ENCODE measurements at places on chromosomes 11 and 22. TPM values are rescaled to one million over a fixed set of nuclear protein-coding genes. Genes with fewer than 3 reads are reported as not detected.

Gene OR5B21
- not detected for total RNA-seq

Gene SHANK3
- total RNA-seq: 0.59 TPM

Gene LYVE1
- total RNA-seq: not detected

Gene F2
- not detected for total RNA-seq

Gene GAB4
- not detected for total RNA-seq

Gene MTMR2
- total RNA-seq: 44.9 TPM

Gene TMEM151A
- 0.36 TPM for total RNA-seq

Gene LSP1
- 54.6 TPM for total RNA-seq

Gene NF2
- total RNA-seq: 84.0 TPM

Gene STK33
- total RNA-seq: 0.72 TPM

Gene C1QTNF4
- not detected for total RNA-seq

Gene KRTAP5-2
- not detected for total RNA-seq

Gene MMP12
- 0.36 TPM for total RNA-seq

Gene OR6A2
- 0.59 TPM for total RNA-seq

Gene ZNF280B
- total RNA-seq: 1.5 TPM

Gene C11orf42
- not detected for total RNA-seq

Gene PNPLA2
- 32.6 TPM for total RNA-seq

Gene TMPRSS13
- total RNA-seq: not detected

Gene IGF2
- 53.9 TPM for total RNA-seq

Gene KCNJ5
- total RNA-seq: 0.36 TPM

Gene RHOD
- total RNA-seq: 27.5 TPM

Gene NAALAD2
- total RNA-seq: 1.8 TPM

Gene OR52N4
- not detected for total RNA-seq

Gene PPFIBP2
- total RNA-seq: 16.8 TPM

Gene POTEH
- total RNA-seq: under 0.01 TPM

Gene SYCE3
- total RNA-seq: not detected

Gene KRTAP5-7
- total RNA-seq: 0.59 TPM

Gene SERPIND1
- not detected for total RNA-seq

Gene RIC3
- not detected for total RNA-seq

Gene C22orf31
- total RNA-seq: not detected

Gene PRR33
- not detected for total RNA-seq

Gene ST14
- total RNA-seq: under 0.01 TPM

Gene TSGA10IP
- not detected for total RNA-seq

Gene LRRC75B
- 5.1 TPM for total RNA-seq

Gene SERHL2
- 2.9 TPM for total RNA-seq

Gene SPI1
- total RNA-seq: not detected

Gene MN1
- 6.2 TPM for total RNA-seq

Gene P2RY2
- 0.36 TPM for total RNA-seq

Gene ADM2
- total RNA-seq: 9.1 TPM

Gene IFITM1
- total RNA-seq: 48.6 TPM

Gene ALDH3B2
- not detected for total RNA-seq

Gene SLC25A17
- total RNA-seq: 17.7 TPM

Gene CREB3L1
- 33.3 TPM for total RNA-seq

Gene JAM3
- 57.5 TPM for total RNA-seq

Gene CYTH4
- 0.59 TPM for total RNA-seq

Gene OLFML1
- 33.0 TPM for total RNA-seq

Gene DCHS1
- 0.59 TPM for total RNA-seq

Gene PLAAT5
- not detected for total RNA-seq

Gene TMEM45B
- not detected for total RNA-seq

Gene ADORA2A
- total RNA-seq: 0.72 TPM

Gene SMC1B
- total RNA-seq: not detected

Gene CNTF
- 1.8 TPM for total RNA-seq

Gene NOL12
- total RNA-seq: 9.0 TPM

Gene ABCC8
- not detected for total RNA-seq

Gene NXPE4
- total RNA-seq: not detected

Gene SLC22A8
- not detected for total RNA-seq

Gene CALCA
- total RNA-seq: not detected

Gene SUSD2
- 0.72 TPM for total RNA-seq

Gene C22orf15
- 0.72 TPM for total RNA-seq

All from osteoblast (primary cell).